ENCODE measurements at places on chromosomes 7 and 10.

GRCh38 chr7:25965405-25966123 lies 186.4 kb upstream of the NFE2L3 start:
- no peak for DNase-seq

GRCh38 chr7:30717181-30717580 lies 34.8 kb upstream of the INMT start:
- DNase-seq, result no peak

DNA sequence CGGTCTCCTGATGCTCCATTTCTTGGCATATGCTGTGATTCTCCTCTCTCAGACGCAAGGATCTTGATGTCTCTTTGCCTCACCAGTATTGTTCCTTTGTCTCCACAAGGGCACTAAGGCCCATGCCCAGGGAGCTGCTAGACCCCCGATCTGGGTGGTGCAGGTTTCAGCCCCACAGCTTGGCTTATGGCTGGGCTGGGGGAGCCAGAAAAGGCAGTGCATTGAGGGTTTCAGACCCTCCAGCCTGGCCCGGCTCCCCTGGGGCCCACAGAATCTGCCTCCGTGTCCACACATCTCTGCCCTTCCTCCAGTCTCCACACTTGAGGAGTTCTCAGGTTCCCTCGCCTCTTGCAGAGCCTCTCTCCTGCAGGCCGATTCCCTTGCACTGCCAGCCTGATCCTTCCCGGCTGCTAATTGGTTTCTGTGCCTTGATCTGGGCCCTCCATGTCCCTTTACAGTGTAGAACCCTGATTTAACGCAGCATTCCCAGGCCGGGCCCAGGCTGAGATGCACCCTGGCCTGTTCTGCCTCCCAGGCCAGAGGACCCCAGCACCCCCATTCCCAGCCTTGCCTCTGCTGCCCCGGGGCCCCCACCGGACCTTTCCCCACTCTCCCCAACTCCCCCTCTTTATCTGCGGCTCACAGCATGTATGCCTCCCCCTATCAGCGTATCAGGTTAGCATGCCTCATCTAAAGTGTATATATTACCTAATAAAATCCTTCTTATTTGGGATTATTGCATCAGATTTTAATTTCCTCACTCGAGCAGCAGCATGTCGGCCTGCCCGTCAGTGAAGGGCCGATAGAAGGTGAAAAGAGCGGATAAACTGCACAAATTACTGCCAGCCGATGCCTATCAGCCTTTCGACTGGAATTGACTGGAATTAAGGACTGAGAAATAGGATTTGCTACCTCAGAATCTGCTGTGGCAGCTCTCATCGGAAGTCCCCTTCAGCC lies 145.7 kb downstream of the C10orf105 start:
- no peak for DNase-seq

- DNase-seq, result no peak
Measured at GRCh38 chr7:24175603-24176002, 108.4 kb upstream of the NPY start.

DNA sequence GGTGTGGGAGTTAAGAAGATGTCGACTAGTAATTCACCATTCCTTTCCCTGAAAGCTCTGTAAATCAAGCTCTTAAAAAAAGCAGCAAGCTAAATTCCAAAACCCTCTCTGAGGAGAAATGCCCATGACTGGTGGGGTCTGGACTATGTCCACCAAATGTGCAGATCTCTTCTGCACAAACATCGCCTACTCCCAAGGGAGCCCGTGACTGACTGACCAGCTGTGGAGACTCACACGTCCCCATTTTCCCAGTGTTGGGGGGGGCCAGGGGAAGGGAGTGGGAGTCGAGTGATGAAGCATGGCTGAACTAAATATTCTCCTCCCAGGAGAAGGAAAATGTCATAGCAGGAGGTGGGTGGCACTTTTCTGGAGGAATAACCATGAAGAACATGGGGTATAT lies 164.1 kb upstream of the HPS1 start:
- DNase-seq, result no peak

DNA sequence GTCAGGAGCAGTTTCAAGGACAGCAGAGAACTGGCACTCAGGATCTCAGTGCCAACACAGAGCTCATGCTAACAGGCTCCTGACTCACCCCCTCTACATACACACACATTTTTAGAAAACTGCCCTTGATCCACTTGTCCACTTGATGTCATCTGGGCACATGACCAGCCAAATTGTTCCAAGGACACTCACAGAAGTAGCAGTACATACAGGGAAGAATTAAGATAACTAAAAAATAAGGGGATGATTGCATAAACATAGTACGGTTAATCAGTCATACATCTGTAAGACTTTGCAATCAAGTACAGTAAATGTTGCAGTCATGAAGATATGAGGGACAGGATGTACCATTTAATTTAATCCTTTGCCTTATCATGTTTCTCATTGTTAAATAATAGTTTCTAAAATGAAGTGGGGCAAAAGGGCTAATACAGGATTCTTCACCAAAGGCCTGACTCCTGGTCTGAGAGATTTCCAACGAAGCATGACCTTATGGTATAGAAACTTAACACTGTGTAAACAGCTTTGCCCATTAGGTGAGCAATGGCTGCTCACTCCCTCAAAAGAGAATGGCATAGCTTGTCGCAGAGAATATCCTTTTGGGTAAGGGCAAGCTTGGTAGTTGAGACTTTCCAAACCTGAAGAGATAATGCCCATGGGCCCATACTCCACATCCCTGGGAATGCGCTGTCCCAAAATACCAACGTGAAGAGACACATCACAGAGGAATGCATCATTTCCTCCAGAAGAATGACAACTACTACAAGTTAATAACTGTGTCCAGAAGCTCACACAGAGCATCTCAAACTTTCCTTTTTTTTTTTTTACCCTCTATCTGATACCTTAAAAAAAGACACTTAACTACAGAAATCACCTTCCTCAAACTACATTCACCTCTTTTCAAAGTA lies 94.1 kb downstream of the ARMH3 start:
- no peak for DNase-seq

DNA sequence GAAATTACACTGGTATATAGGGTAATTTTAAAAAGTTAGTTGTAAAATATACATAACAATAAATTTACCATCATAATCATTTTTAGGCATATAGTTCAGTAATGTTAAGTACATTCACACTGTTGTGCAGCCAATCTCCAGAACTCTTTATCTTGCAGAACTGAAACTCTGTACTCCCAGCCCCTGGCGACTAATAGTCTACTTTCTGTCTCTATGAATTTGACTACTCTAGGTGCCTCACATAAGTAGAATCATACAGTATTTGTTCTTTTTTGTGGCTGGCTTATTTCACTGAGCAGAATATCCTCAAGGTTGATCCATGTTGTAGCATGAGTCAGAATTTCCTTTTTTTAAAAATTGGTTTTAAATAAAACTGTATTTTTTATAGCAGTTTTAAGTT lies 41.4 kb downstream of the NRF1 start:
- DNase-seq, result peak; percentile 23

DNA sequence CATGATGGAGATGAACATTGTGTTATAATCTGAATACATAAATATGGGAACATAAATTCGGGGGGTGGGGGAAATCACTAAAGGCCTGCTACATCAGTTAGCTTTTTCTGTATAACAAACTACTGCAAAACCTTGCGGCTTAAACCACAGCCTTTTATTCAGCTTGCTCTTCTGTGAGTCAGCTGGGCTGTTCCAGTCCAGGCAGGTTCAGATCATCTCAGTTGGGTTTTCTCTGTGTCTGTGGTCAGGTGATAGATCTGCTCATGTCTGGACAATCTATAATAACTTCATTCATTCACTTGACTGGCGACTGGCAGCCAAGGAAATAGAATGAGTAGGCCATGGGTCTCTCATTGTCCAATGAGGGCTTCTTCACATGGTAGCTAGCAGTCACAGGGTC lies 23.5 kb downstream of the HTR7 start:
- no peak for DNase-seq

- no peak for DNase-seq
Measured at GRCh38 chr10:43235070-43235900, 31.6 kb downstream of the RASGEF1A start.

GRCh38 chr10:79487296-79488194 lies 24.8 kb upstream of the EIF5AL1 start:
- peak; percentile 64 for DNase-seq

GRCh38 chr7:128948976-128949760 lies 11.4 kb downstream of the IRF5 start:
- DNase-seq, result no peak

DNA sequence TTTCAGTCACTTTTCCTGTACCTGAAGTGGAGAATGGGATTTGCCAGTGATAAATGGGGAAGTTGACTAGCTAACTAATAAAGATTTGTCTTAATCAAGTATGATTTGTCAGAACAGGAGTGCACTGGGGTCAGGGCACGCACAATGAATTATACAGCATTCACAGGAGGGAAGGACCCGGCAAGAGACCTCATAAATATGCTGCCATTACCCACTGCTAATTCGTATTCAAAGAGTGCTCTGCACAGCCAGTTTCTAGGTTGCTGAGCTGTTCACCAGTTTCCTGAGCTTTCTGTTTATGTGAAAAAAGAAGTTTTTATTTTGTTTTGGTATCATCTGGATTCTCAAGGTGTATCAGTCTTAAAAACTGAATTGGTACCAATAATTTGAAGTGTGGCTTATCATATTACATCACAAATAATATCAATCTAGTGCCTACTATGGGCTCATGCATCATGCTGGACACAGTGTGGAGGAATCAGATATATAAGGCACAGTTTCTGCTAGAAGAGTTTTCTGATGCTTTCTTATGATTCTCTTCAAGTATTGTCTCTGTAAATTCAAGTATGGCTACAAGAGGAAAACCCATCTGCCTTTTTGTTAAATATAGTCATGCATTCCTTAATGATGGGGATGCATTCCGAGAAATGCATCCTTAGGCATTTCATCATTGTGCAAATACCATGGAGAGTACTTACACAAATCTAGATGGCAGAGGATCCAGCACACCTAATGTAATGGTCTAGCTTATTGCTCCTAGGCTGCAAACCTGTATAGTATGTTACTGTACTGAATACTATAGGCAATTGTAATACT lies 202.2 kb downstream of the VTI1A start:
- DNase-seq, result no peak

DNA sequence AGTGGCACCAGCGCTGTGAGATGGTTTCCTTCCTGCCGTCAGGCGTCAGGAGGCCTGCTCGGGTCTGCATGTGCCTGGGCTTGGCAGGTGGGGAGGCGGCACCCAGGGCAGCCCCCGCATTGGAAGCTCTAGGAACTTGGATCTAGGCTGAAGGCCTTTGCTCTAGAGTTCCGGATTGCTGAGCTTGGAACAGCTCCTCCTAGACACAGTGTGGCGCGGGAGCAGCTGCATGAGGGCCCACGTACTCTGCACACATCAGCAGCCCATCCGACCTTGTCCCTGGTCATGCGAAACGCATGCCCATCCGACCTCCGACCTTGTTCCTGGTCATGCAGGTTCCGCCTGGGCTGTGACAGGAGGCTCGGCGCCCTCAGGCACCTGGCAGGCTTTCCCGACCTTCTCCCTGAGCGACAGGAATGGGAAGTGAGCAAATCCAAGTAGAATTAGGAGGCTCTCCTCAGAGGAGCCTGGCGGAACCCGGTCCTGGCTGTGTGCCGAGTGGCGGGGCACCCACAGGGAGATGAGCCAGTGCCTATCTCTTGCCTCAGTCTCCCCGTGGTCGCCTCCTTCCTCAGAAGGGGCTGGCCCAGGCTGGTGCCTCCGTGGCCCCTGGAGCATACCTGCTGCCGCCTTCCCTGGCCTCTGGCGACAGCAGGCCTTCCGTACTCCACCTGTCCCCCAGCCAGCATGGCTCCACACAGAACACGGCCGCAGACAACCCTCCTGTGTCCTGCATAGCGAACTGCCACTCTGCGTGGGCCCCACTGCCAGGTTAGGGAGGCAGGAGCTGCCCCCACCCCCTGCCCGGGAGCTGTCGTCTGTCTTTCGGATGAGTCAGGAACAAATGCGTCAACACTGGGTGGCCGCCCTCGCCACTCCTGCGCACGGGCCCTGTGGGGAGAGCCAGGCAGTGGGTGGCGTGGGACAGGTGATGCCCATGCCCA lies 12.0 kb downstream of the GET4 start:
- no peak for DNase-seq

DNA sequence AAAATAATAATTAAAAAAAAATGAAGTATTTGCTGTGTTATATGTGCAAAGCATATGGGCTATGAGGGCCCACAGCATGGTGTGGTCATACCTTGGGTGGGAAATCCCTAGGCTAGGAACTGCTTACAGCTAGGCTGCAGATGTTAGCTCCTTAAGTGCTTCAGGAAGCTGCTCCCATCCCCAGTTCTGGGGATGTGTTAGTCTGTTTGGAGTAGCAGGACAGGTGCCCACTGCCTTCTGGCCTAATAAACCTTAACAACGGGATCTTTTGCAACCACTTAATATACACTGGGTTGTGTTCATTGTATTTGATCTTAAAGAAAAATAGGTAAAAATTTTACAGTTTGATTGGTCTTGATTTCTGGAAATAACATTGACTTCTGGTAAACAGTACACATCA lies 46.3 kb downstream of the HK1 start:
- DNase-seq, result no peak

- no peak for DNase-seq
Measured at GRCh38 chr7:80902716-80903308, 16.0 kb downstream of the SEMA3C start.

- DNase-seq, result no peak
Measured at GRCh38 chr10:119397416-119397815, 145.1 kb downstream of the RGS10 start.

DNA sequence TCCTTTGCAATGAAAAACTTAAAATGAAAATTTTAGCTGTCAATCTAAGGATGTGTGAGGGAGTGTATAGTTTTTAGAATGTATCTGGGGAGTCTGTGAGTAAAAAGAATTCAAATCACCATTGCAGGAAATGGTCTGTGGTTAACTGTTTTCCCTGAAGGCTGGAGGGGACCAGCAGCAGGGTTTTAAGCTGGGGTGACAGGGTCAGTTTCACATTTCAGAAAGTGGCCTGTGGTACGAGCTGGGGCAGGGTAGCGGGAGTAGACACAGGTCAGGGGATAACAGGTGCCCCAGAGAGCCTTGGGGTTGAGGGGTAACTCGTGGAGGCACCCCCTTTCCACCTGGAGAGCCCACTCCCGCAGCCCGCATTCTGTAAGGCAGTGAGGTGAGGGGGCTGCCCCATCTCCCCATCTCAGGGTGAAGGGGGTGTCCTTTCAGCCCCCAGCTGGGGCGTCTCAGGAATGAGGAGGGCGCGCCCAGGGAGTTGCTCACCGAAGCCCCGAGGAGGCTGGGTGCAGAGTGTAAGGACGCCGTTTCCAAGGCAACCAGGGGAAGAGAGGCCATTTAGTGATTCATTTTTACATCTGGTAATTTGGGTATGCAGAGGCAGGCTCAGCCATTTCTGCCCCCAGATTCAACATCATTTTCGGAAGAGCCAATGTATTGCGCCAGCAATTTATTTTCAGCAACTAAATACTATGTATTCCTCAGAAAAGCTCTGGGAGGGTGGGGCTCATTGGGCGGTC lies 168.9 kb downstream of the SLIT1 start:
- peak; percentile 78 for DNase-seq
